Spleen (tissue), 13 donors: ENCODE measurements at places on chromosomes 3 and 15.

DNA sequence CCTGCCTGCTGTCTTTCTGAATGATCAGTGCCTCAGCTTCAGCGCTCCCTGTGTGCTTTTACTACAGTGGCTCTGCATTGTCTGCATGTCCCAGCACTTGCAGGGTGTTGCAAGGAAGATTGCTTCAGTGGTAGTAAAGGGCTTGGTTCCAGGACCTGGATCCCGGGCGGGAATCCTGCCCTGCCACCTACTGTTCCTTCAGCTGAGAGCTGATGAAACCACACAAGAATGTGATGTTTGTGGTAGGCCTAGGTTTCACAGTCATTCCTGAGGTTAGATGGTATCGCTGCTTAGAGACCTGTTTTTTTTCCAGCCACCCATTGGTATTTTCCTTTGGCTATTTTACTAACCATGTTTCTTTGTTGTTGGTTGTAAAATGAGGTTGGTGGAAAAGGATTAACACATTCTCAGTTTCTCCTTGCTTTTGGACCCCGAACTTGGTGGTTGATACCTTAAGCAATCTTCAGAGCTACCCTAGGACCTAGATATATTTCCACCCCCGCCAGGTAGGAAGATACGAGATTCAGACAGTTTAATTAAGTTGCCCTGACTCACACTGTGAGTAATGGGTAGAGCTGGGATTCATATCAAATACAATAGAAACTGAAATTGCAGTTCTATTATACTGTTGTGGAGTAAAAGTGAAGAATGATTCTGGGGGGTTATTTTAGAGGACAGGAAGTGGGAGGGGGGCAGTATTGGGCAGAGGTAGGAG, 11.4 kb downstream of the GPR87 start:
- no peaks in the 10 kb centered on the region for H3K27me3 ChIP-seq
- DNase-seq, result no peak
- H3K4me1 ChIP-seq, result no peaks in the 10 kb centered on the region
- no peak overlapping the region for H3K4me3 ChIP-seq
- H3K27ac ChIP-seq, result no peak overlapping the region

DNA sequence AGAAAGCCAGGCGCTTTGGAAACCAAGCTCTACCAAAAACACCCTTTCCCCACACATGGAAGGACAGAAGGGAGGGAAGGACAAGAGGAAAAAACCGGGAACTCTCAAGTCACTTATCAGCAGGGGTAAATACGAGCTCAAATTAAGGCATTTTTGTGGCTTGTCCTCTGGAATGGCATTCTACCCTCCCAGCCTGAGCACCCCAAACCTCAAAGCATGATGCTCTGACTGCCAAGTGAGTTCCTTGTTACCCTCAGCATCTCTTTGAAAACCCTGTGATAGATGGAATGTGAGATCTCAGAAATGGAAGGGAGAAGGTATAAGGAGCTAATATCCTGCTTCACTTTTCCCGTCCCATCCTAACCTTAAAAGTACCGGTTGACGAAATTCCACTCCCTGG, 8.1 kb upstream of the CSPG5 start:
- no peak overlapping the region for H3K4me3 ChIP-seq
- no peak for DNase-seq
- no peaks in the 10 kb centered on the region for H3K27me3 ChIP-seq
- peaks cover 74% of the 10 kb centered on the region for H3K36me3 ChIP-seq

DNA sequence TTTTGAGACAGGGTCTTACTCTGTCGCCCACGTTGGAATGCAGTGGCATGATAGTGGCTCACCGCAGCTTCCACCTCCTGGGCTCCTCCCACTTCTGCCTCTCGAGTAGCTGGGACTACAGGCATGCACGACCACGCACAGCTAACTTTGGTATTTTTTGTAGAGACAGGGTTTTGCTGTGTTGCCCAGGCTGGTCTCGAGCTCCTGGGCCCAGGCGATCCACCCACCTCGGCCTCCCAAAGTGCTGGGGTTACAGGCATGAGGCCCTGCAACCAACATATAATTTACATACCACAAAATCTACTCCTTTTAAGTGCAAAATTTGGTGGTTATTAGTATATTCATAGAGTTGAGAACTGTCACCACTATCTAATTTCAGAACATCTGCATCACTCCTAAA, 31.7 kb downstream of the CCDC14 start:
- H3K4me3 ChIP-seq, result no peak overlapping the region
- H3K36me3 ChIP-seq, result peaks cover 85% of the 10 kb centered on the region
- H3K4me1 ChIP-seq, result no peaks in the 10 kb centered on the region
- H3K27me3 ChIP-seq, result no peaks in the 10 kb centered on the region
- H3K27ac ChIP-seq, result no peak overlapping the region

DNA sequence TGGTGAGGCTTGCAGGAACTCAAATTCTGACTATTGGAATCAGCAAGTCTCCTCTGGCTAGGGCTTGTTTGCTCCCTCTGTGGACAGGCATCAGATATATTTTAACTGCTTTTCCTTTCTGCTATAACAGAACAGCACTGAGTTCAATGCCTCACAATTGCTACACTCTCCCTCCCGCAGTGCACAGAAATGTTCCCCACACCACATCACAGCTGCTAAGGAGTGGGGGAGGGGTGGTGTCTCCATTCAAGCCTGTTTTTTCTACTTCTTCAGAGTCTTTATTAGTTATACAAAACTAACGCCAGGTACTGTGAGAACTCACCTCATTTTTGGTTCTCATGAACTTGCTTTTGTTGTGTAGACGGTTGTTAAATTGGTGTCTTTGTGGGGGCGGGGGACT, 68.5 kb downstream of the BCHE start:
- no peak overlapping the region for H3K27ac ChIP-seq
- no peaks in the 10 kb centered on the region for H3K27me3 ChIP-seq
- H3K4me3 ChIP-seq, result no peak overlapping the region
- no peaks in the 10 kb centered on the region for H3K36me3 ChIP-seq
- no peaks in the 10 kb centered on the region for H3K4me1 ChIP-seq

GRCh38 chr3:135784557-135784956, 181.0 kb upstream of the PPP2R3A start:
- DNase-seq, result no peak
- H3K27me3 ChIP-seq, result no peaks in the 10 kb centered on the region
- no peak overlapping the region for H3K4me3 ChIP-seq
- no peak overlapping the region for H3K27ac ChIP-seq

DNA sequence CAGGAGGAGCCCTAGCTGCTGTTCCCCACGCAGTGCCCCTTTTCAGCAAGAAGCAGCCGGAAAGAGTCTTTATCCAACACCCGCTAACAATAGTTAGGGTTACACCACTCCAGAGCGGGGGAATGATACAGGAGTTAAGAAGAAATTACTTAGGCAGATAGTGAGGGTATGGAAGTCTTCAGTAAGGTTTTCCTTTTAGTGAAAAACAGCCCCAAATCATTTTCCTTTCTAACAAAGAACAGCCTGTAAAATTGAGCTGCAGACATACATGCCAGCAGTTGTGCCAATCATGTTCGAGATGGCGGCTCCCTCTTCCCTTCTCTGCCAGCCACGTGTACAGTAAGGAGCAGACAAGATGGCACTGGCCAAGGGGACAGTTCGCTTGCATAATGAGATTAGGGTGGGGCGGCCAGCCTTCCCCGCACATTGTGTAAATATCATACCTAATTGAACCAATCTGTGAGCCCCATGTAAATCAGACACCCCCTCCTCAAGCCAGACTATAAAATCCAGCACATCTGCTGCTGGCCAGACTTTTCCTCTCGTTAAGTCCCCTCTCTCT, 18.5 kb upstream of the SENP5 start:
- H3K36me3 ChIP-seq, result no peaks in the 10 kb centered on the region
- no peaks in the 10 kb centered on the region for H3K27me3 ChIP-seq
- DNase-seq, result no peak
- no peaks in the 10 kb centered on the region for H3K4me1 ChIP-seq

GRCh38 chr3:178658694-178659325, 122.6 kb downstream of the KCNMB2 start:
- no peak overlapping the region for H3K4me3 ChIP-seq
- no peak for DNase-seq
- no peaks in the 10 kb centered on the region for H3K27me3 ChIP-seq
- H3K27ac ChIP-seq, result no peak overlapping the region
- H3K4me1 ChIP-seq, result no peaks in the 10 kb centered on the region
- no peaks in the 10 kb centered on the region for H3K36me3 ChIP-seq

- peaks cover 7% of the 10 kb centered on the region for H3K4me1 ChIP-seq
- no peak overlapping the region for H3K27ac ChIP-seq
- DNase-seq, result no peak
- no peaks in the 10 kb centered on the region for H3K36me3 ChIP-seq
- no peaks in the 10 kb centered on the region for H3K27me3 ChIP-seq
Observed at GRCh38 chr15:52217186-52217585, 26.0 kb upstream of the GNB5 start.

DNA sequence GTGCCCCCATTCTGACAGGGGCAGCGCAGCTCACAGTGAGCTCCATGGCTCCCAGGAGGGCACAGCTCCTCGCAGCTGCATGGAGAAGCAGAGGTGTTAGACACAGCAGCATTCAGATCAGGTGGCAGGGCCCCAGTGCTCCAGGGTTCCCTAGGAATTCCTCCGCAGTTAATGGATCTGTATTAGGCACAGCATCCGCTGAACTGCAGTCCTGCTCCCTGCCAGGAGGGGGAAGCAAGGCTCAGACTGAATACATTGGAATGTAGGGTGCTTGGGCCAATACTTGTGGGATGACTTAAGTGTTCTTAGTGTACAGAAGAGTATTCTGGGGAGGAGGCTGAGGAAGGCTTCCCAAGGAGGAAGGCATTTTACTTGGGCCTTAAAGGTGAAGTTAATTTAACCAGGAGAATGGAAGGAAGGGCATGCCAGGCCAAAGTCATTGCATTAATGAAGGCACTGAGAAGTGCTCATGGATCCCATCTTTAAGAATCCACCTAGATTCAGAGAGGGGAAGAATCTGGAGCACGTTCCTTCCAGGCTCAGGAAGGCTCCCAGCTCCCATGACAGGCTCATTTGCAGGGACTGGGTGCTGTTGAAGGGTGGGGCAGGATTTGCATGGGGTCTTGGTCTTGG, 111.6 kb downstream of the RAB11A start:
- no peak overlapping the region for H3K27ac ChIP-seq
- no peak overlapping the region for H3K4me3 ChIP-seq
- DNase-seq, result no peak
- H3K4me1 ChIP-seq, result peaks cover 17% of the 10 kb centered on the region
- peaks cover 40% of the 10 kb centered on the region for H3K27me3 ChIP-seq

DNA sequence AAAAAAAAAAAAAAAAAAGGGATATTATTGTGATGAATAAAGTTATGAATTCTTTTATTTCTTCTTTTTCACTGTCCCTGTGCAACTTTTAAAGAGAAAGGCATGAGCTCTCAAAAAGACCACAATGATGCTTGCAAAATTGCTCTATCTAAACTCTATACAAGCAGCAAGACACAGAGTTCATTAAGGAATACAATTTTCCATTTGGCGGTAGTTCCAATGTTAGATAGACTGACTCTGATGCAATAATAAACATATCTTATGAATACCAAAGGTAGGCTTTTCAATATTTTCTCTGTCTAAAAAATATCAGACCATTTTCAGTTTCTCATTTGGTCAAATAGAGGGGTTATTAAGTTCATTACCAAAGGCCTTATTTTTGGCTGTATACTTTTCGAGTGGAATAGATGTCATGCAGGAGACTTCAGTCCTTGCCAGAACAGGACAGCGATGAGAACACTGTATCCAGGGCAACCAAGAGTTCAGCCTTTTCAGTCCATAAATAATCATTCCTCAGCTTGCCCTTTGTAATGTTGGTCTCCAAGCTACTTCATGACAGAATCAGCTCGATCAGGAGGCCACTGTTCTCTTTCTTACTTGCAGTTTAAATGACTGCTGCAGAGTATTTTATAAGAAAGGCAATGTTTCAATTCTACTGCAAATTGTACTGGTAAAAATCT, 162.9 kb upstream of the FAM3D start:
- H3K4me1 ChIP-seq, result no peaks in the 10 kb centered on the region
- H3K4me3 ChIP-seq, result no peak overlapping the region
- no peak for DNase-seq
- H3K27ac ChIP-seq, result no peak overlapping the region
- no peaks in the 10 kb centered on the region for H3K27me3 ChIP-seq

DNA sequence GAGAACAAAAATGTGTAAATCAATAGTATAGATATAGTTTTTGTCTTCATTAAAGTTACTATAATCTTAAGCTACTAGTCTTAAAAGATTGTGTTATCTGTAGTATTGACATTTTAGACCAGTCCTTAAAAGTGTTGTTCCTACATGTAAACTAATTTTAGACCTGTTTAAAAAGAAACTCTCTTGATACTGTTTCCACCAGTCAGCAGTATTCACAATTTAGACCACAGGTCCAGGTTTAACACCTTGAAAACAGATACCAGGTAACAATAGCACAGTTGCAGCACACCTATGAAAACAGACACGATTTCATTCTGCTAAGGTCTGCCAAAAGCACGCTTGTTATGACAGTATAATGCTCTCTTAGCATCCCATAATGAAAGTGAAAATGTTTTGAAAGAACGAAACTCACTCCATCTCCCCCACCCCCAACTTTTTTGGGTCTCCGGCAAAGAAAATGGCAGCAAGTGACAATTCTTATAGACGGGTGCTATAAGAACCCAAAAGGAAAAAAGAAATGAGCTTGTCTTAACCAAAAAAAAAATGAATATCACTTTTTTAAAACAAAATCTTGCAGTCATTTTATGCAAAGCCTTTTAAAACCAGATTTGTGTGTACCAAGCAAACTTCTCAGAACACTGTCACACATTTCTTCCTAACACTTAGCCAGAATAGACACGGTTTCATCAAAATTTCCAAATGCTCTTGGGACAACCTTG, 1.6 kb downstream of the EIF4E3 start:
- H3K27ac ChIP-seq, result peak overlapping the region; percentile 19
- no peak for DNase-seq
- no peaks in the 10 kb centered on the region for H3K36me3 ChIP-seq
- no peaks in the 10 kb centered on the region for H3K27me3 ChIP-seq

- peaks cover 40% of the 10 kb centered on the region for H3K27me3 ChIP-seq
- no peak for DNase-seq
- no peak overlapping the region for H3K27ac ChIP-seq
- no peaks in the 10 kb centered on the region for H3K36me3 ChIP-seq
- H3K4me3 ChIP-seq, result no peak overlapping the region
Observed at GRCh38 chr3:194001-194400, 2.6 kb upstream of the CHL1 start.

DNA sequence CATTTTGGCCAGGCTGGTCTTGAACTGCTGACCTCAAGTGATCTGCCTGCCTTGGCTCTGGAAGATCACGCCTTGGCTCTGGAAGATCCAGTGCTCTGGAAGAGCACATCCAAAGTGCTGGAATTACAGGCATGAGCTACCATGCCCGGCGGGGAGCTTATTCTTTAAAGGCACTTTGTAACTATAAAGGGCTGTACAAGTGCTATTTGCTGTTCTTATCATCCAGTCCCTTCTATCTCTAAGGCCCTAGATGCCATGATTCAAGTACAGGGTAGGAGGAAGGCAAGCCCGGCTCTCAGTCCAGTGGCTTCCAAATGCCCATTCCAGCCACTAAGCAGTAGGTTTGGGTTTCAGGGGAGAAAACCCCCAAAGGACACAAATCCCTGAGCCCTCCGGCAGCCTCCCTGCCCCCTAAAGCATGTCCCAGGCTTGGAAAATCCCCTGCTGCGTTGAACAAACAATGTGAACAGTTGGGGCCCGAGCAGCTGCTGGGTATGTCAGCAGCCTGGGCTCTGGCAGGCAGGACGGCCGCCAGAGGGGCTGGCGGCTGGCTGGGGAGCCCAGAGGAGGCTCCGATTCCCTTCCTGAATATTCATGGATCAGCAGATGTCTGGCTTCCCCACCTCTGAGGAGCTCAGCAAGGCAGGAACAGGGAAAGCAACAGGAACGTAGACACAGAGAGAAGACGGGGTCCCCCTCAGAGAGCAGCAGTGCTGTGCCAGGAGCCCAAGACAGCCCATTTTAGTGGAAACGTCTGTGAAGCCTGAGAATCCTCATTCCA, 7.7 kb downstream of the IGDCC4 start:
- H3K27me3 ChIP-seq, result no peaks in the 10 kb centered on the region
- no peak overlapping the region for H3K27ac ChIP-seq
- DNase-seq, result no peak
- H3K36me3 ChIP-seq, result no peaks in the 10 kb centered on the region
- H3K4me3 ChIP-seq, result no peak overlapping the region
